ENCODE measurements at places on chromosomes 5 and 9.

- DNase-seq = no peak
Observed at GRCh38 chr5:23727271-23727670, 219.9 kb downstream of the PRDM9 start.

- DNase-seq = no peak
Observed at GRCh38 chr9:114308361-114308950, 14.4 kb upstream of the ORM1 start.

DNA sequence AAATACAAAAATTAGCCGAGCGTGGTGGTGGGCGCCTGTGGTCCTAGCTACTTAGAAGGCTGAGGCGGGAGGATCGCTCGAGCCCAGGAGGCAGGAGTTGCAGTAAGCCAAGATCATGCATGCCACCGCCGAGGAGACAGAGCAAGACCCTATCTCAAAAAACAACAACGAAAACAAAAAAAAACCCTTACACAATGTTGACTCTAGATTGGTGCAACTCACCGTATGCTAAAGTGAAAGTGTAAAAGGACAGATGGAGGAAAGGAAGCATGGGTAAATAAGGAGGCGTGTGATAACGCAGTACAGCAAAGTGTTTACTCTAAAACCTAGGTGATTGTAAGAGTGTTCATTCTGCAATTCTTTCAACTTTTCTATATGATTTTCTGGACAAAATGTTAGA lies 15.9 kb upstream of the RUFY1 start:
- DNase-seq = no peak

GRCh38 chr5:90518661-90519060 lies 10.7 kb downstream of the LYSMD3 start:
- DNase-seq = no peak

GRCh38 chr5:63726496-63726895 lies 235.7 kb downstream of the HTR1A start:
- DNase-seq = no peak

- DNase-seq = no peak
Observed at GRCh38 chr5:3912790-3913189, 317.2 kb downstream of the IRX1 start.

DNA sequence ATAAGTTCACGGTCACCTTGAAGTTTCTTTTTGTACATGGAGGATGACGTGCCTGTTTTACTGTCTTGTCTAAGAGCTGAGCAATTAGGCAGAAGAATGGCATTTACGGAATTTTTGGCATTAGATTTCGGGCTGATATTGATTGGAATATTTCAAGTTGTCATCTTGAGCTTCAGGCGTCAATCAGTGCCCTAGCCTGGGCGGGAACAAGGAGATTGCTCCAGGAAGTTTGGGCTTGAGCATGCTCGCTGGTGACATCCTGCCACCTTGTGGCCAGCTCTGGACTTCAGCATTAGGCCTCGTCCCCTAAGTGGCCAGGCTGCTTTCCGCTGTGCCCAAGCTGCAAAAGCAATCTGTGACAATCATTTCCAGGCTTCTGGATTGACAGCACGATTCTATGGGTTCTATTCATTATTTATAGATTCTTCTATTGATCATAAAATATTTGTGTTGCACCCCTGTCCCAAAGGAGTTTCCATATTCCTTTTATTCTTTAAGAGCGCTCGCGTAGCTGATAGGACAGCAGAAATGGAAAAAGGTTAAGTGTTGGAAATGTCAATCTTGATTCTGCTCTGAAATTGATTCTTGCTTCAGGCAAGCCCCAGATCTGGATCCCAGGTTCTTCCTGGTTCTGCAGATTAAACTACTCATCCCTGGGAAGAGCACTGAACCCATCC lies 79.3 kb downstream of the SLC28A3 start:
- peak; percentile 6 for DNase-seq

- DNase-seq = no peak
Observed at GRCh38 chr5:53318303-53318702, 162.1 kb upstream of the FST start.

- no peak for DNase-seq
Observed at GRCh38 chr5:178372142-178372571, 139.6 kb upstream of the PHYKPL start.

- DNase-seq = no peak
Observed at GRCh38 chr5:178454303-178454702, 135.9 kb downstream of the COL23A1 start.

- DNase-seq = no peak
Observed at GRCh38 chr9:37668116-37668601, 17.4 kb downstream of the FRMPD1 start.

GRCh38 chr5:96316017-96316416 lies 117.0 kb downstream of the PCSK1 start:
- DNase-seq = no peak

Measured in KG1 (cell line).